Erythroblast (primary cell): ENCODE measurements at places on chromosomes 12 and 14.

- DNase-seq, result no peak
Observed at GRCh38 chr12:117521867-117522266, 160.4 kb upstream of the NOS1 start.

- no peak for DNase-seq
Observed at GRCh38 chr12:19642345-19642744, 203.1 kb downstream of the AEBP2 start.

- DNase-seq, result no peak
Observed at GRCh38 chr12:110661337-110661972, 27.5 kb downstream of the HVCN1 start.

DNA sequence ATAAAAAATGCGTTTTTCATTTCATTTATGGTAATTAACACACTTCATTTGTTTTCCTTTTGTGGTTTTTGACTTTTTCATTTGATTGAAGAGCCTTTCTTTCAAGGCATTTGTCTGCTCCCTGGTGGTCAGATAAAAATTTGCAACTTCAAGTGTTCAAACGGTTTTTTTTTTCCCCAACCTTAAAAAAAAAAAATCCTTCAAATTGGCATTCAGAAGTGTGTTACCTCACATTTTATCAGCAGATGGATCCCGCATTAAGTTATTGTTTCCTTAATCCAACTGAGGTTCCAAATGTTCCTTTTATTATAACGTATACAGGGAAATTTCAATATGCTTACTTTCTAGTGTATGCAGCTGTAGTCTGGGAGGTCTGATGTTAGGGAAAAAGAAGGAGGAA lies 47.2 kb downstream of the MYF5 start:
- peak; percentile 38 for DNase-seq

DNA sequence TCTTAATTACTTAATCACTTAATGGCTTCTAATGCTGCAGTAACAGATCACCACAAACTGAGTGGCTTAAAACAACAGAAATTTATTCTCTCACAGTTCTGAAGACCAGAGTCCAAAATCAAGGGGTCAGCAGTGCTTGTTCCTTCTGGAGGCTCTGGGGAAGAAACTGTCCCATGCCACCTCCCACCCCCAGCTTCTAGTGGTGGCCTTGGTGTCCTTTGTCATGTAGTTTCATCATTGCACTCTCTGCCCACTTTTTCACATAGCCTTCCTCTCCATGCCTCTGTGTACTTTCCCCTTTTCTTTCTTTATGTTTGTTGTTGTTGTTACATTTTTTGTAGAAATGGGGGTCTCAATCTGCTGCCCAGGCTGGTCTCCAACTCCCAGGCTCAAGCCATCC lies 16.1 kb upstream of the UBC start:
- no peak for DNase-seq
